Stimulated activated naive CD8-positive, alpha-beta T cell treated with anti-CD3 and anti-CD28 coated beads, Interleukin-15, amount 100 ng/mL, for 72 hours (primary cell): ENCODE measurements at places on chromosomes 16 and 17.

DNA sequence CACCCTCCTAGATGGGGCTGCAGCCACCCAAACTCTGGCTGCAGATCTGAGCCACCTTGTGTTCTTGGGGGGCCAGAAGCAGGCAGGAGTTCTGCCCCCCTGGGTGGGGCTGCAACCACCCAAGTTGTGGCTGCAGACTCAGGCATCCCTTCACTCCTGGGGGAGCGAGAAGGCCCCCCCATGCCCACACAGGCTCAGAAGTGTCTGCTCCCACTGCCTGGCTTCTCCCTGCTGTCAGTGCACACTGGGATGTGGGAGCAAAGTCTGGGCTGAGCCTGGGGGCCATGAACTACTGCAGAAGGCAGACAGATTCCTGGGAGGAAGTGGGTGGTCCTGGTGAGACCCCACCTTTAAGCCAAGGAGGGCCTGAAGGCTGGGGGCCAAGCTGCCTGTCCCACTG is 13.0 kb downstream of the MT1X start:
- no peak for DNase-seq

- no peak for DNase-seq
Measured at GRCh38 chr17:77838748-77839697, 119.5 kb upstream of the TNRC6C start.

- DNase-seq = no peak
Measured at GRCh38 chr16:83365166-83365565, 442.6 kb upstream of the HSBP1 start.

DNA sequence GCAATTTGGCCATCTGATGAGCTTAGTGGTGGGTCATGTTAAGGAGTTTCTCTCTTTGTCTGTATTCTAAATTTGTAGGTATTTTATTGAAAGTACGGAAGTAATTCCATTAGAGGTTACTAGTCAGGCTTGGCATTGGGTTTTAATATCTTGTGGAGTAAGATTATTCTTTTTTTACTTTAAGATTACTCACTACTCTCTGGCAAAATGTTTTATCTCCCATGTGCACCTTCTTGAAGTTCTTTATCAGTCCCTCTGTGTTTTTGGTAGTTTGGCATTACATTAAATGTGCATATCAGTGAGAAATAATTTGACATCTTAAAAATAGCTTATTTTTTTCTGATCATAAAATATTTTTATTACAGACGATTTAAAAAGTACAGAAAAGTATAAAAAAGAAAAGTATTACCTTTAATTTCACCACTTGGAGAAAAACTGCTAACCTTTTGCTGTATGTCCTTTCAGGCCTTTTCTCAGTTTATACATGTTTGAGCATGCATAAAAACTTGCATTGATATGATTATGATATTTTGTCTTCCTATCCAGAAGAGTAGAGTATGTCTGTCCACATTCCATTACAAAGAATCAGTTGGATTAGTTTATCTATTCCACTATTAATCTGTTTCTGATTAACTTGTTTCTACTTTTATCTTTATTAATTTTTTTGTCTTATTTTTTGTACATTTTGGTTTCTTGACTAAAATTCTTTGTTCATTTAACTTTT is 198.3 kb downstream of the SPECC1 start:
- DNase-seq = no peak

GRCh38 chr16:70508752-70509151 is 14.6 kb downstream of the COG4 start:
- no peak for DNase-seq

DNA sequence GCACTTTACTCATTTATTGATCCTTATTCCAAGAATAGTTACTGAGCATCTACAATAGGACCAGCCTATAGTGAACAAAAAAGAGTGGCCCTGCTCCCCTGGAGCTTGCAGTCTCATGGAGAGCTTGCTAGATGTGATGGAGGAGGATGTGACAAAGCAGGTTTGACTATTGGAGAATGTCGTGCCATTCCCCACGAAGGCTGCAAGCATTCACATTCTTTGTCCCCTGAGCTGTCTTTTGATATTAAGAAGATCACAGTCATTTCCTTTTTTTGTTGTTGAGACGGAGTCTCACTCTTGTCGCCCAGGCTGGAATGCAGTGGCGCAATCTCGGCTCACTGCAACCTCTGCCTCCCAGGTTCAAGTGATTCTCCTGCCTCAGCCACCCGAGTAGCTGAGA is 115.0 kb upstream of the ADAMTS18 start:
- no peak for DNase-seq

GRCh38 chr17:44965481-44966234 is 2.4 kb downstream of the C1QL1 start:
- DNase-seq = no peak

- DNase-seq = no peak
Measured at GRCh38 chr17:50462446-50462845, 6.2 kb downstream of the CHAD start.

DNA sequence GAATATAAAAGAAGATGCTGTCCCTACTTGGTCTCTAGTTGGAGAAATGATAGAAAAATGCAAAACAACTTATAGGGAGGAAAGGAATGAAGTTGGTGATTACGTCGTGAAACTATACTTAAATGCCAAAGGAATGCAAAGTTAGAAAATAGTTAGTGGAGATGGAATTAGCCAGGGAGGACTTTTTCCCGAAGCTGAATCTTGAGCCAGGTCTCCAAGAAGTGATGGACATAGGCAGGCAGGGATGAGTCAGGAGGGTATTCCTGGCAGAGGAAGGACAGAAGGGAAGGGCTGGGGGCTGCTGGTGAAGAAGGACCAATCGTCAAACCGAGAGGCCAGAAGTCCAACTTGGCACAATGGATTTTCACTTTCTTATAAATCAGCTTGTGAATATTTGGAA is 1.8 kb downstream of the SNTB2 start:
- no peak for DNase-seq

DNA sequence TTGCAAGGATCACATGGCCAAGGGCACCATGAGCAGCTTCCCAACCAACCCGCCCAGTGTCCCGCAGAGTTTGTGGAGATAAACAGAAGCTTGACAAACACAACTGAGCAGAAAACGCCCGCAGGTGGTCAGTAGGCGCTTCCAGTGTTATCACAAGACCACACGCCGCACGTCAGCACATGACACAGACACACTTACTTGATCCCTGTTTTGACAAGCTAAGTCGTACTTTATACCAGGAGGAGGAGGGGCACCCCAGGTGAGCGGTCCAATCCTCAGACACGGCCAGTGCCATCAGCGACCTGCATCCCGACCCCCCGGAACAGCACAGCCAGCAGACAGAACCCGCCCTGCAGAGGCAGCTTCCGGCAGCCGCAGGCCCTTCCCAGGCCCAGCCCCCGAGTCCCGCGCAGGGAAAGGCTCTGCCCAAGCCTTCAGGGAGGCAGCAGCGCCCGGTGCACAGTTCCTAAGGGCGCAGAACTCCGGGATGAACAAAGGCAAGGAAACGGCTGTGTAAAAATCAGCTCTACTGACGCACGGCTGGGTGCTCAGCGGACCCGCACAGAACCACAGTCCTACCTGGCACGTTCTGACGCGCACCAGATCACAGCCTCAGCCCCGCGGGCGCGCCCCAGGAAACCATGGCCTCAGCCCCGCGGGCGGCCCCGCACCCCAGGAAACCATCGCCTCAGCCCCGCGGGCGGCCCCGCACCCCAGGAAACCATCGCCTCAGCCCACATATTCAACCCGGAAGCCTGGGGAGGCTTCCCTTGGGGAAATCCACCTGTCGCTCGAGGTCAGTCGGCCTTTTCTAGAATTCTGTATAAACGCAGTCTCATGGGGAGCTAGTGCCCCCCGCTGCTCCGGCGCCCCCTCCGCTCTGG is 27.8 kb downstream of the AXIN1 start:
- DNase-seq = peak; percentile 57

DNA sequence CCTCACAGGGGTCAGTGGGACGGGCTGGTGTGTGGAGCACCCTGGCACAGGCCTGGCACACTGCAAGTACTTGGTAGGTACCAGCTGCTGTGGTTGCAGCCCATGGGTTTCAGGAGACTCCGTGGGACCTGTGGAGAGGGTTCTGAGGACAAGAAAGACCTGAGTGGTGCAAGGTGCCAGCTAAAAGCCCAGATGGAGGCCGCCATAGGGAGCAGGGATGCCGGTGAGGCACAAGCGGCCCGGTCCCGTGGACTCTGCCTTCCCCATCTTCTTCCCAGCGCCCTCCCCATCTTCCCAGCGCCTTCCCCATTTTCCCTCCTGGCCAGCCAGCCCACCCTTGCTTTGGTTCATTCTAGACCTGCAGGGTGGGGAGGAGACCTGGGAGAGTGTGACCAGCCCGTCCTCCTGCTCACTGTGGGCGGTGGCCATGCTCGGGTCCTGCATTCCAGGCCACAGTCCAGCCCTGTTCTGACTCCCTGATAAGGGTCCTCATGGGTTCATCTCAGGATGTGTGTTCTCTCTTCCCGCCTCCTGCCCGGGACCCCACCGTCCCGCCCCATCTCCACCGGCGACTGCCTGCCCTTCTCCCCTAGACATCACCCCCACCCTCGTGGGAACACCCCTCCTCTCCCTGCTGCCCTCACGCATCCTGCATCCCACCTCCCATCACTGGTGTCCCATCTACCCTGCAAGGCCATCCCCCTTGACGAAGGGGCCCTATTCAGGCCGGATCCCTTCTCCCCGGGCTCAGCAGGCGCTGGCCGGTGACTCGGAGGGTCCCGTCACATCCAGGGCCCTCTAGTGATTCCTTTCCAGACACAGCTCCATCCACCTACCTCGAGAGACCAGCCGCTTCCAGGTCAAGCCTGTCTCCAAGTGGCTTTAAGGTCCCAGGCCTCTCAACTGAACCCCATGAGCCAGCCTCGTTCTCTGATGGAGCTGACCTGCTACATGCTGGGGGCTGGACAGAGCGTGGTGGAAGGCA is 3.4 kb downstream of the ZNF469 start:
- DNase-seq = no peak

- no peak for DNase-seq
Measured at GRCh38 chr17:28047806-28048205, 5.3 kb downstream of the NLK start.

- no peak for DNase-seq
Measured at GRCh38 chr16:29943846-29944799, 17.8 kb upstream of the TMEM219 start.

- DNase-seq = no peak
Measured at GRCh38 chr17:43019418-43019817, 2.8 kb downstream of the VAT1 start.

DNA sequence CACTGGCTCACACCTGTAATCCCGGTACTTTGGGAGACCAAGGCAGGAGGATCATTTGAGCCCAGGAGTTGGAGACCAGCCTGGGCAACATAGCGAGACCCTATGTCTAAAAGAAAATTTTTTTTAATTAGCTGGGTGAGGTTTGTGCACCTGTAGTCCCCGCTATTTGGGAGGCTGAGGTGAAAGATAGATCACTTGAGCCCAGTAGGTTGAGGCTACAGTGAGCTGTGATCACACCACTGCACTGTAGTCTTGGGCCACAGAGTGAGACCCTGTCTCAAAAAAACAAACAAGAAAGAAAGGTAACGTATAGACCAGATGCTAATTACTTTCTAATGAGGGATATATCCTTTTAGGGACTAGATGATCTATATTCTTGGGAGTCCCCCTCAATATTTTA is 8.1 kb downstream of the NOL11 start:
- DNase-seq = no peak

DNA sequence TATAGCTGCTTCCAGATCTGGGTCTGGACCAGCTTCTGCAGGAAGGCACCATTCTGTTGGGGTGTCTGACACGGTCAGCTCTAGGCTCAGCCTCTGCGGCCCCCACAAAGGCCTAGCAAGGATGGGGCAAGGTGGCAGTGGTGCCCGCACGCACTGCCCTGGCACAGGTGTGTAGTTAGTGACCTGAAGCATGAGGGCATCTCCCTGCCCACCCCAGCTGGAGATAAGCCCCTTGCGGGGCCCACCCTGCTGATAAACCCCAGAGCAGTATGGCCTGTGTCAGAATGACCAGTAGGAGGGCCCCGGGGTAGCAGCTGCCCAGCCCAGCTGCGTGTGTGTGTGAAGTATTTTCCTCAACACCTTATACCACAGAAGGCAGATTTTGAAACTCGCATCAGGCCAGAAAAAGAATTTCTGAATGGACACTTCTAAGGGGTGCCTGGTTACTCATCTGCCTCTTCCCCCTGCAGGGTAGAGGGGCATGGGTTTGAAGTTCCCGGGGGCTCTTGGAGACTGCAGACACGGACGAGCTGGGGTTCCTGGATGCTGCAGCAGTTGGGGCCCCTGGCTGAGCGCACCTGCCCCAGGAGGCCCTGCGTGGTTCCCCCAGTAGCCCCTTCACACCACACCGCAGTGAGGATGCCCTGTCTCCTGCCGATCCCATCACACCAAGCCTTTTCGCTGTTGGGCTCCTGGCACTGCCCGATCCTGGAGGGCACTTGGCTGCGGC is 4.5 kb downstream of the ARHGDIA start:
- DNase-seq = no peak

- no peak for DNase-seq
Measured at GRCh38 chr16:87066133-87067002, 250.8 kb downstream of the C16orf95 start.

GRCh38 chr17:34172390-34172918 is 82.6 kb upstream of the CCL2 start:
- DNase-seq = no peak

DNA sequence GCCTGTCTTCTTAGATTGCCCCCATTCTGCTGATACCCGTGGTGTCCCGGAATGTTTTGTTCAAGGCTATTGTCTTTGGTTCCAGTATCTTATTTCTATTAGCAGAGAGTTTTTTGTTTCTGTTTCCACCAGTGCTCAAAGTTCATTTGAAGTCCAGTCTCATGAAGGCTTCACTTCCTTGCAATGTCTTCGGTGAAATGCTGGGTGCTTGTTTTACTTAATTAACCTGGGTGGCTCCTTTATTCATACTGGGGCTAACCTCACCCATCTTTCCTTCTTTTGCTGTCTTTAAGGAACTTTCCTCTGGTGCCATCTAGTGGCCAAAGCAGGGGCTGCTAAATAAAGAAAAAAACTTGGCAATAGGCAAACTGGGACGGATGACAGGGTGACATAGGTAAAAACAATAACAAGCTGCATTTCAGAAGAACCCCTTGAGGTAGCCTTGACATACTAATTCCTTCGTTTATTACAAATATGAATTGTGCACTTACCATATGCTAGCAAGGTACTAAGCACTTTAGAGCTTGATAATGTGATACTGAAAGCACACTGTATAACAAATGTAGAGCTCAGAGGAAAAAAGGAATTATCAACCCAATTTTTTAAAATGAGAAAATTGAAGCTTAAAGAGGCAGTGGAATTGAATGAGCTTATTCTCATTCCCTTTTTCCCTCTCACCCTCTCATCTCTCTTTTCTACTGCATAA is 2.8 kb upstream of the SMIM36 start:
- DNase-seq = peak; percentile 70

DNA sequence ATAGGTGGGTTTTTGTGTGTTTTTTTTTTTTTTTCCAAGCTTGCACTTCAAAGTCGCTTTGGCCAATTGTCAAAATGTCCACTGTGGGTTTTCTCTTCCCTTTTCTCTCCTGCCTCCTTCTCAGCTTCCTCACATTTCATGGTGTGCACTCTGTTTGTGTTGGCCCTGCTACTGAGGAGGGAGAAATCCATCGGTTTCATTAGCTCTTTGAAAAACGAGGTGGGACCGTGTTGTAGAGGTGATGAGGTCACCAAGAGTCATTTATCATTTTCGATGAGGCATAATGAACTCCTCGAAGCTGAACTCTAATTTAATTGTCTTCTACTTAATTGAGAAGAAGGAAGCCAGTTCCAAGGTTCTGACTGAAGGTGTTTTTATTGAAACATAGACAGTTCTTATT is 174.4 kb upstream of the TOX3 start:
- DNase-seq = no peak
